ENCODE measurements at places on chromosomes 2 and 18. TPM values are rescaled to one million over a fixed set of nuclear protein-coding genes. Genes with fewer than 3 reads are reported as not detected.
A peak's percentile ranks its signal among the peaks of the same experiment; 100 is the strongest.

DNA sequence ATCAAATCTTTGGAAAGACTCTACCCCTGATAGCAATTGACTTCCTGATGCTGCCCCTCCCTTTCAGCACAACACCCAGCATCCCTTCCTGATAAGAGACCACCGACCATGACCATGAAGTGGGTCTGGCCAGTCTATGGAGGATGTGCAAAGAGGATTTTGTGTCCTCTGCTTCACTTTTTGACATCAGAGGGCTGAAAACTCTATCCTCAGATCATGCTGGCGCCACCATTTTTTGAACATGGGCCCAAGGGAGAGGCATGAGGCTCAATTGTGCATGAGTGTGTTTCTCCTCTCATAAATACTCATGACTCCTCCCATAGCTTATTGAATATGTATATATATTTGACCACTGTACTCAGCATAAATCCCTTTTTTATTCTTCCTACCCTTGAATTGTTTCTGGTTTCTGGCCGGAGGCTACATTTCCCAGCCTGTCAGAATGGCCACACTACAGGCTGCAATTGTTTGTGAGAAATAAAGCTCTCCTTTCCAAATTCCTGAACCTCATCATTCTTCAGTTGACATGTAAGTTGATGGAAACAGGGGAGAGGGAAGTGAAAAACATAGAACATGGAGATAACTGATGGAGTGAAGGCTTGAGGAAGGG lies 314.1 kb downstream of the MYCN start:
- ATAC-seq = no peak

DNA sequence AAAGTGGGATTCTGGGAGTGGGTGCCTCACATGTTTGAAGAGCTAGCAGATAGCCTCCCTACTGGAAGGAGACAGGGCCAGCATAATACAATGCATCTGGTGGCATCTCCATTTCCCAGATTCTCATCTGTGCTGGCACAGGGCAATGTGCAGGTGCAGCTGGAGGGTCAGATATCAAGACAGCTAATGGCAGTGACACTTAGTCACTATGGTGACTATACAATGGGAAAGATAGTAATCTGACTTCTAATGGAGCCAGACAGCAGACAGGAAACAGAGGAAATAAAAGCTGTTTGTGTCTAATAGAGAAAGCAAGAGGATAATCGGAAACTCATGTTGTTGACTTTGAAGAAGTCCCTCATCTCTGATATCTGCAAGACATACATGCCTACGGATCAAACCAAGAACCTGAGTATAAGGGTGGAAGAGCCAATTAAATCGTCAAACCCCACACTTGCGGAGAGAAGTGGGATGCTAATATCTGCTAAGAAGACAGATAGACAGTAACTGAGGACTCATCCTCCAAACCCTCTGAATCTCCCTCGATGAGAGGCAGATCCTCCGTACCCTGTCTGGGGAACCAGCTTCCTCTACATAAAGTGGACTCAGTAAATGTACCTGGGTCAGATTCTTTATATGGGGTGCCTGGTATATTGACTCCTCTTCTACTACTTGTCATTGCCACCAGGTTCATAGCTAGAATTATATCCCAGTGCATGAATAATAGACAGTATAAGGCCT lies 692.7 kb downstream of the SOCS6 start:
- ATAC-seq = no peak

DNA sequence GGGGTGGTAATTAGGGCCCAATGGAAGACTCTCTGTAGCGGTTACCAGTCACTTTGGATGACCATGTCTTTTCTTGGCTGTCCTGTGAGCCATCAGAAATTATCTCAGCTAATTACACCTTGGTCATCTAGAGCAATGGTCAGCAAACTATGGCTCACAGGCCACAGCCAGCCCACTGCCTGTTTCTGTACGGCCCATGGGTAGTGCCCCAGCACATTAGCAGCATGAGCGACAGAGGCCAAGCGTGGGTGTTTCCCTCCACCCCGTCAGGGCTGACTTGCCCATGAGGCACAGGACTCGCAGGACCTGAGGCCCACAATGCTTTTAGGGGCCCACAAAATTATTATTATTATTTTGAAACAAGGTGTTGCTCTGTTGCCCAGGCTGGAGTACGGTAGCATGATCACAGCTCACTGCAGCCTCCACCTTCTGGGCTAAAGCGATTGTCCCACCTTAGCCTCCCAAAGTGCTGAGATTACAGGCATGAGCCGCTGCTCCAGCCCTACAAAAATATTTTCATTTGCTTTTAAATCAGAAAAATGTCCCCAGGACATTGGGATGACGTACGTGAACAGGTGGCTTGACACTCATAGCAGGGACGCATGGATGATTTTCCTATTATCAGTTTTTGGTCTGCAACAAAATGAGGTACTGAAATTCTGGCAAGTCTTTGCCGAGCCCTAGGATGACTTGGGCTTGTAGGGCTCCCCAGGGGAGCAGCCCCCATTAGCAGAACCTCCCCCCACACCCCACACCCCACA lies 29.3 kb upstream of the CEP68 start:
- no peak for ATAC-seq

DNA sequence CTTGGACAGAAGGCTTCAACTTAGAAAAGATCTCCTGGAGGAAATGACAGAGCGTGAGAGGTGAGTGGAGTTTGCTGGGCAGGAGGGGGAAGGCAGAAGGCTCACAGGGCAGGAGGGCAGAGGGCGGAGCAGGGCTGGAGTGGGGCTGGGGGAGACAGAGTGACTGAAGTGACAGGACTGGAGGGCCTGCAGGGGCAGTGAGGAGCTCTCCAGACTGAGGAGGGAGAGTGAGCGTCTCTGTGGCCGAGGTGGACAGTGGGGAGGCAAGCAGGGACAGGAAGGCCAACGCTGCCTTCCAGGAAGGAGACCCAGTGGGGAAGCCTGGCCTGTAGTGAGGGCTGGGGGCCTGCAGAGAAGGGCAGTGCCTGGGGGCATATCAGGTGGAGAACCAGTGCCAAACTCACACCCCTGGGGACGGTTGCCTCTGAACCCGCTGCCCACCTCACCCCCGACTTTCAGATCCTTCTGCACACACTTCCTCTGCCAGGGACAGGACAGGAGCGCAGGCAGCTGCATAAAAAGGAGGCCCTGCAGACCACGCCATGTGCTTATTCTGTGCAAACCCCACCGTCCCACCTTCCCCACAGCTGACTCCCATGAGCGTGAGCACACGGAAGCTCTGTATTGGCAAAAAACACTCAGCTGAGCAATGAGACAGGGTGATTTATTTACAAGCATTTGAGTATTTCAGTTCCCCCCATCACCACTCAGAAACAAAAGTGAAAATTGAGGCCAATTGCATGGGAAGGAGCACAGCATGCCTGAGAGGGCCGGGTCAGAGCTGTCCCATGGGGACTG lies 244.3 kb downstream of the FAM210A start:
- ATAC-seq = no peak

GRCh38 chr2:26772064-26773001 lies 8.2 kb downstream of the SLC35F6 start:
- ATAC-seq = peak; percentile 71

GRCh38 chr2:45168711-45169338 lies 159.6 kb upstream of the SIX2 start:
- peak; percentile 72 for ATAC-seq

GRCh38 chr2:197286805-197287595 lies 23.6 kb downstream of the ANKRD44 start:
- ATAC-seq = no peak

- no peak for ATAC-seq
These were observed 3.3 kb upstream of the ZNF532 start for GRCh38 chr18:58861353-58861752.

DNA sequence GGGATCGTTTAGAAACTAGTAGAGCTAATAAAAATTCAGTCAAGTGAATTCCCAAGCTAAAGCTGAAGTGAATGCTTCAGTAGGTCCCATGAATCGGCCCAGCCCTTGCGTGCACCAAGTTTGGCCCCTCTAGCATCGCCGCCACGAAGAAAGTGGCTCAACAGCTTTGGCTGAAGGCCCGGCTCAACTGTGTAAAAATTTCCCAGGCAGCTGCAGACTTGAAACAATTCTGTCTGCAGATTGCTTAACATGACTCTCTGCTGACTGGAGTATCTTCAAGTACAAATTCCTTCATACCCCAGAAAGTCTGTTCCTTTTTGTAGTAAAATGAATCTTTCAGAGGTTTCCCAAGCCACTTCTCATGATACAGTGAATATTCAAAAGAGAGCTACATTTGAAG lies 32.7 kb downstream of the ALMS1 start:
- no peak for ATAC-seq

GRCh38 chr2:207282916-207283315 lies 117.2 kb upstream of the KLF7 start:
- no peak for ATAC-seq

- ATAC-seq = no peak
These were observed 69.5 kb downstream of the HNRNPLL start for GRCh38 chr2:38533180-38533579.

GRCh38 chr2:226411205-226411604 lies 388.4 kb downstream of the IRS1 start:
- no peak for ATAC-seq

DNA sequence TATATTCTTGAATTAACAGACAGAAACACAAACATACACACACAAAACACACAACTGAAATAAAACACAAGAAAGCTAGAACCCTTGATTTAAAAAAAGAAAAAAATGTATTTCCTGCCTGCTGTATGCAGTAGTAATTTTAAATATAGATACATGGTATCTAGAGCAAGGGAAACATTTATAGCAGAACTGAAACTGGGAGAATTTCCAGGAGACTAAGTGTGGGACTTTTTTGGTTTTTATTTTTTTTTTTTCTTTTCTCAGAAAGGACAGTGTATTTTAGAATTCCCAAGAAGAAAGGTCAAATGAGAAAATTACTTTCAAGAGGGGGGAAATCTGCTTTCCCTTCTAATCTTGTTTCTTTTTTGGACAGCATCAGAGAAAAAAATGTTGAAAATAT lies 558.9 kb upstream of the PKDCC start:
- ATAC-seq = no peak

GRCh38 chr2:86703704-86704361 lies 16.3 kb upstream of the RMND5A start:
- peak; percentile 16 for ATAC-seq

DNA sequence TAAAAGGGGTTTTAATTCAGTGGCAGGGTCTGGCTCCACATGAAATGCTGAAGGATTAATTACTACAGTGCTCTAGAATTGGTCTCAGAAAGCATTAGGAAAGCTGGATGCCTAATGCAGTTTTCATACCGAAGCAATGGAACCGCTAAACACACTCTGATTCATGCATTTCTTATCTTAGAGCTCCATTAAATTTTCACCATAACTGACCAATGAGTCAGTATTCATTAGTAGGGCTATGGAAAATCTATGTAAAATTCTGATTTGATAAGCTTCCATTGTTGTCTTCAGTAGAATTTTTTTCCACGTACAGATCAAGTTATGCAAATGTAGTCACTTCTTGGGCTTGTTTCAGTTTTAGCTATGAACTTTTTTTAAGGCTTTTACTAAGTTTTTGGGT lies 359.9 kb downstream of the ARHGAP15 start:
- ATAC-seq = no peak

GRCh38 chr2:1052771-1053191 lies 102.1 kb downstream of the SNTG2 start:
- ATAC-seq = no peak

DNA sequence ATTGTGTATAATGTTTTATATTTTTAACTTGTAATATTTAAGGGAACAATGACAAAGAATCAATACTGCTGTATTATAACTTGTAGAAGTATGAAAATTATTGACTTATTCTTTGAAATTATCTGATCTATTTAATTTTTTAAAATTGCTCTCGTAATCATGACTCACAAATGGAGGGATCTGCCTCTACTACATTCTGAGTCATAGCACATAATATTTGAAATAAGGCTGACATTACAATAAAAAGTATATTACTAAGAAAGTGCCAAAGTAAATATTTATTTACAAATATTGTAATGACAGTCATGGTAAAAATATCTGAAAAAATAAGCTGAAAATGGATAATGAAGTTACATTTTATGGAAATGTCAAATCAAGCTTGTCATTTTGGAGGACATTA lies 1144.6 kb upstream of the CDH2 start:
- ATAC-seq = no peak

- peak; percentile 74 for ATAC-seq
These were observed 219.2 kb downstream of the LRP1B start for GRCh38 chr2:141911485-141912066.

DNA sequence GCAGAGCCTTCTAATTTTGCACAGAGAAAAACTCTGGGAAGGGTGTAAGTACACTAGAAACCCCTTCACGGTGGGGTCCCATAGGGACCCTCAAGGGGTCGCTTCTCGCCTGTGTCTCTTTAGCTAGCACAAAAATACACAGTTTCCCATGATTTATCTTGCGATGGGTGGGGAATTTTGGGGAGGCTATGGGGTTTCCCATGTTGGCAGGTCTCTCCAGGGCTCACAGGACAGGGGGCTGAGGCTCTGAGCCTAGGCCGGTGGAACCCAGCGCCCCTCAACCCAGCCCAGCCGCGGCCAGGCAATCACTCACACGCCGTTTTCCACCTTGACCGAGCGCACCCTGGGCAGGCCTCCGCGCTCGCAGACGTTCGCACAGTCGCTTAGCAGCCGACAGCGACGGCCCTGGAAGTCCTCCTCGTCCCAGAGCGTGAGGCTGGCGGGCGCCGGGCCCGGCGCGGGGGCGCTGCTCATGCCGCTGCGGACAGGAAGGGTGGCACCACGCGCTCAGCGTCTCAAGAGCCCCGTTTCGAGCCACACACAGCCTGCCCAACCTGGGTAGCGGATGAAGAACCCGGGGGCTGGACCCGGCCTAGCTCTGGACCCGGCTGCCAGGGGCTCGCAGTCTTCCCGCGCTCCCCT lies 398 bp downstream of the CRYBA2 start:
- ATAC-seq = peak; percentile 23

- no peak for ATAC-seq
These were observed 116.9 kb downstream of the FAM161A start for GRCh38 chr2:61736953-61737352.

DNA sequence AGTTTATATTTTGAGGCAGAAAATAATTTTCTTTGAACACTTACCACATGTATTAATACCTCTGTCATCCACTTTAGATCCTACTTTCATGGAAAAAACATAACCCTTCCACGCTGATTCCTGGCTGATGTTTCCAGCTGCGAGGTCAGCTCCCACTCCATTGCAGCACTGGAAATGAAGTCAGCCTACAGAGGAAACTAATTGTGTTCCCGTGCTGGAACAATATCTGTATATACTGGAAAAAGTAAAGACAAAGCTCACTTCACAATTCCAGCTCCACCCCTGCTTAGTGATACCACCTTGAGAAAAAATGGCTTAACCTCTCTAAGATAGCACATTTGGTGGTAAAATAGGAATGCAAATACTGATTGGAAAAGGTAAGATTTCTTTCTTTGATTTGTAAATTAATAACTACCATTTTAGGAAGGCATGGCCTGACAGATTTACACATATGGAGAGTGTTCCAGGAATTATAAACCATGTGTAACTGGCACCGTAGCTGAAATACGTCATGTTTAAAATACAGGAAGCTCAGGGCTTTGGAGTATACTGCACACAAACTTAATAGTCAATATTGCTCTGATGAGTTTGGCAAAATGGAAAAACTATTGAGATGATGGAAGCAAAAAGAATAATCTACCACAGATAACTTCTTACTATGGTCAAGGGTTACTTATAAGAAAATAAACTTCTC lies 90.0 kb downstream of the TRIB2 start:
- ATAC-seq = no peak

GRCh38 chr2:1987379-1987778 lies 243.1 kb upstream of the PXDN start:
- ATAC-seq = no peak

Gene ACVR1
- 11.8 TPM for total RNA-seq

Gene RUFY4
- total RNA-seq = 0.50 TPM

Gene IL1F10
- not detected for total RNA-seq

Gene TXNDC2
- 0.20 TPM for total RNA-seq

Gene CCDC102B
- 15.0 TPM for total RNA-seq

Gene SCN3A
- total RNA-seq = 42.0 TPM

Gene KLF7
- total RNA-seq = 0.86 TPM

Gene FAM228A
- total RNA-seq = 1.3 TPM

Gene SCG2
- 912 TPM for total RNA-seq

Gene CCL20
- not detected for total RNA-seq
